IPS DF 6.9 (cell line): ENCODE measurements at places on chromosomes 12 and 14.

GRCh38 chr12:104764225-104765091, 193.6 kb downstream of the SLC41A2 start:
- DNase-seq, result no peak

DNA sequence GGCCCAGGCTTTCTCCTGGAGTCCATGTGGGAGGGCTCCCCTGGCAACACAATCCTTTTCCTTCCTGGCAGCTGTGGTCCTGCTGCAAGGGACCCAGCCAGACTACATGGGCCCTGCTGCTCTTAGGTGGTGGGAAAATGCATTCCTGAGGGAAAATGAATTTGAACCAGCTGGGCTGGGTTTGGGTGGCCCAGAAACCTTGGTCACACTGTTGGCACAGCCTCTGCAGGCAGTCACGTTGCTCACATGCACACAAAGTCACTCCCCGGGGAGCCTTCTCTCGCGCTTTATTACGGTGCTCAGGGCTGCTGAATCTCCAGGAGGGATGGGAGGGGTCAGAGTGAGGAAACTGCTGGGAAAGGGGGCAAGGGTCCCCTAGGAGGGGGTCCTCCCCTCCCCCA, 17.2 kb downstream of the PLEKHG3 start:
- no peak for DNase-seq

GRCh38 chr12:11729439-11730150, 80.1 kb downstream of the ETV6 start:
- DNase-seq, result no peak

DNA sequence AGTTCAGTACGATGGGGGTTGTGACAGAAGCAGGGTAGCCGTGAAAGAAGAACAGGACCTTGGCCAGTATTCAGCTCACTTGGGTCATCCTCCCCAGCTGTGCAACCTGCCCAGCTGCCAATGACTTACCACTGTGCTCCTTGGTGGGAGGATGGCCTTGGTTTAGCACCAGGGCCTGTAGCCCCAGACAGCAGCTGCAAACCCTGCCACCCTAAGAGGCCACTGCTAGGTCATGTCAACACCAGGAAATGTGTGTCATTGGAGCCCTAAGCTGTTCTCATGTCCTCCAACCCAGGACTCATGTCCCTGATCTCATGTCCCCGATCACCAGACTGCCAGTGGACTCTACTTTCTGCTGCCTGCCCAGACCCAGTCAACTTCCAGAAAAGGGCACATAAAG, 3.0 kb upstream of the CRACR2A start:
- no peak for DNase-seq

DNA sequence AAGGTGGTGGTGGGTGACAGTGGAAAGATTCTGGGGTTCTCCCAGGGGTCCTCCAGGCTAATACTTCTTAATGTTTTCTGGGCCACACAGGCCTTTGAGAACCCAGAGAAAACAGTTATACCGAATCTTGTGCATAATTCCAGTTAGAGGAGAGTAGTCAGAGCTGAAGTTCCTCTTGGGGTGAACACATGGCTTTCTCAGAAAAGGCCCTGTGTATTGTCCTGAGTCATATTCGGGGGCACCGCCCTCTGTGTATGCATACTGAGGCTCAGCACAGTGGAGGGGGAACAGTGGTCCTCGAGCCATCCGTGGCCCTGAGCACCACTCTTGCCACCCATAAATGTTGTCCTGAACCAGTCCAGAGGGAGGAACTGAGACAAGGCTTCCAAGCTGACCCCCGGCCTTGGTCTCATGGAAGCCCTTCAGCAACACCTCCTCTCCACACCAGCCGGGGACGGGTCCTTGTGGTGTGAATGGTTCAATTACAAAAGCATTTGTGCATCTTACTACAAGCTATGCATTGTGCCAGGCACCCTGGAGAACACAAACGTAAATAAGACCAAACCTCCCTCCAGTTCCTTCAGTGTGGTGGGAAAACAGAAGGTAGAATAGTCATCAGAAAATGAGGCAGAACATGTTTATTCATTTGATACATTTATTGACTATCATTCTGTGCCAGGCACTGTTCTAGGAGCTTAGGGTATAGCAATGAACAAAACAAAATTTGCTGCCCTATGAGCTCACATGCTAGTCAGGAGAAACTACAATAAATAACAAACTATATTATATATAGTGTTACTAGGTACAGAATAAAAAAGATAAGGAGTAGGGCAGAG, 9.9 kb downstream of the DHRS2 start:
- no peak for DNase-seq

DNA sequence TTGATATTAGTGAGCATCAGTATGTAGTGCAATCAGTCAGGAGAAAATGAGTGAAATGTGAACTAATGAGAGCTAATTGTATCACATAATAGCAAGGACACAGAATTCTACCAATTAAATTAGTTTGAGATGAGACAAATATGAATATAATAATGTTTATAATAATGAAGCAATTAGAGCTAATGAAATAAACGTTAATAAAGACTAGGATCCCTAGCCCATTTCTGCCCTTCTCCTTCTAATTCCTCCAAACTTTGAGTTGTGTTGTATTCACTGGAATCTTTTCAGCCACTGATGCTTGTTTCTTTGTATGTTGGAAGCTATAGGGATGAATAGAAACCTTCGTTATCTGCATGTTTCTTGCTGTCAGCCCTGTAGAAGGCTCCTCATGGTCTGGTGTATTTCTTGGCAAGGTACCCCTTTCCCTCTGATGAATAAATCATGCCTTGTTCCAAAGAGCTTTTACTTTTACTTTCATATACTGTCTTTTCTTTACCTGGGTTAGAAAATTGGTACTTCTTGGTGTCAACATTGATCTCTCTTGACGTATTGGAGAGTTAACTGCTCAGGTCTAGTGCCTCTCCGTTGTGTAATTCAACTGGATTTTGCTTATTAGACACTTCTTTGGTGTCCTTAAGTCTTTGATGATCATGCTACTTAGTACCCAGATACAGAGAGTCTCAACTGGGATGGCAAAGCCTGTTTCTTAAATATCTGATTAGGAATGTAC, 154.8 kb downstream of the PTCSC3 start:
- DNase-seq, result no peak

DNA sequence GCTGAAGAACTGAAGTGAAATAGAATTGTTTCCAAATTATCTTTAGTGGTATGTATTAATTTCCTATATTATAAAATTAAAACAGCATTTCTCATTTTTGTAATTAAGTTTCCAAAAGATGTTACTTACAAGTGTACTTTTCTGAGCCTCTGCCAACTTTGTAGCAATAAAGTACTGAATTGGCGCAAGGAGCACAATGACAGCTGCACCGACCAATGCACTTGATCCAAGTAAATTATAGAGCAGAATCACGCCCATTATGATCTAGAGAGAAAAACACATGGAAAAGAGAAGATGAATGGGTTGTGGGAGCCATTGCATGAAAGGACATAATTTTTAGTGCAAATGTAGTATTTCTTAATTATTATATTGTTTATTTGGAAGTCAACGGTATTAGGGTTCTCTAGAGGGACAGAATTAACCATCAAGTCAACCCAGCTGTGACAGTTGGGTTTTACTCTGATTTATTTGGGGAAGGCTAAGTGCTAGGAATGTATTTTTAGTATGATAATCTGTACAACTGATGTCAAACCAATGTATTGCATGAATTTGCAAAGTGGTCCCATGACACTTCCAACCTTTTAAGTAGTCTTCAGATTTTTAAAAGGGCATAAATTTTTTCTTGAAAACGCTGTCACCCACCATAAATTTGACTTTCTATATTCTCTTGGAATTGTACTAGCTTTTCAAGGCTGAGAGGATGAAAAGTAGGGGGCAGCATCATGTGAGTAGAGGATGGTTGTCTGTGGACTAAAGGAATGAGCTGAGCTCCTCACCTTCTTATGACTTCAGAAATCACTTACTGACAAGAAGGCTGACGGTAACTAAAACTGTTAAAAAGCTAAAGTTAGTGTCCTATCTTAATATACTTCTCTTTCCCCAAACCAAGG, 33.0 kb downstream of the ABCC9 start:
- DNase-seq, result no peak

DNA sequence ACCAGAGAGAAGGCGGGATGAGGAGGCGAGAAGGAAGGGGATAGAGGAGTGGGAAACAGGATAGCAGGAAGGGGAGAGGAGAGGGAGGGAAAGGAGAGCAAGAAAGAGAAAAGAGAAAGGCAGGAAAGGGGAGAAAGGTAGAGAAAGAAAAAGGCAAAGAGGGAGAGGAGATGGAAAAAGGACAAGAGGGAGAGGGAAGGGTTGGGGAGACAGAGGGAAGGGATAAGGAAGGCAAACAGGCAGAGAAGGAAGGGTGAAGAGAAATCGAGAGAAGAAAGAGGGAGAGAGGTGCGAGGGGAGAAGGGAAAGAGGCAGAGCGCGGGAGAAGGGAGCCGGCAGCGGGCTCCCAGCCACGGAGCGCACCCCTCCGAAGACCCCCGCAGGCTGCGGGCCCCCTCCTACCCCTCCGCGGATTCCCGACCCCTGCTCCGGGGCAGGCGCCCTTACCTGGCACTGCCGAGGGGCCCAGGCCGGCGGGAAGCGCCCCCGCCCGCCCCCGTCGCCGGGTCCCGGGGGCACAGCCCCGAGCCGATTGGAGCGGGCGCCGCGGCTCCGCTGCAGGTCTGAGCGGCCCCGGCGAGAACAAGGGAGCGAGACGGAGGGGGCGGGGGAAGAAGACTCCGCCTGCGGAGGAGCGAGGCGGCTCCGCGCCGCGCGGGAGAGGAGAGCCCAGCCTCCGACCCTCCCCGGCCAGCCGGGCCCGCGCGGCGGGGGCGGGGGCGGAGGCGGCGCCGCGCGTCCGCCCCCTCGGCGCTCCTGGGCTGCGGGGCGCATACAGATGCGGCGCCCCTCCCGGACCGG, at the start of gene CDH24:
TSS of gene CDH24 (minus strand) at position 565 of the 801 bp plus-strand sequence. CDS start 1,787 bp downstream, outside the sequence.
- no peak for DNase-seq

DNA sequence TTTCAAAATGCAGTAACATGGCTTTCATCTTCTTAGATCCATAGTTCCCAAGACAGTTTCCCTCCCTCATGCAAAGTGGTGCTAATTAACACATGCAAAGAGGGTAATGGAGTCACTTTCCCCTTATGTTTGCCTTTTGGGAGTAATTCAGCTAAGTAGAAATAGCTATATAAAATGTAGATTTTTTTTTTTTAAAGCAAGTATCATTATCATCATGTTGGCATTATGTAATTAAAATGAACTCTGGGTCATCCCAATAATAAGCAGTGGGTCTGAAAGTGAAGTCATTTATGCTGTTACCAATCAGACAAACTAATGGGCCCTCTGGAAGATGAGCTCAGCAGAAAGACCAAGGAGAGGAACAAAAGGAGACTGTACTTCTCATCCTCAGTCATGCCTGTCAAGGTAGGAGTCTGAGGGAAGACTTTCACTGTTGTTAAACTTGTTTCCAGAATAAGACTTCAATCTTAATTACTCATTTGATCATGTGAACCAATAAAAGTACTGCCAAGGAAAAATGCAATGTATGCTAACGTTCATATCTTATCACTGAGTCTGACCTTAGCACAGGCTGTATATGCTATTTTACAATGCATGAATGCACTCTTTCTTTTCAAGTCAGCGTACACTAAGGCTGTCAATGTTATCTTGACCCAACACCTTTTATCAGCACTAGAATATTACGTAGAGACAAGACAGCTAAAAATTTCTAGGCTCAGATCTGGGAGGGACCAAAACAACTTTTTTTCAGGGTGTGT, 26.8 kb downstream of the AREL1 start:
- DNase-seq, result no peak

DNA sequence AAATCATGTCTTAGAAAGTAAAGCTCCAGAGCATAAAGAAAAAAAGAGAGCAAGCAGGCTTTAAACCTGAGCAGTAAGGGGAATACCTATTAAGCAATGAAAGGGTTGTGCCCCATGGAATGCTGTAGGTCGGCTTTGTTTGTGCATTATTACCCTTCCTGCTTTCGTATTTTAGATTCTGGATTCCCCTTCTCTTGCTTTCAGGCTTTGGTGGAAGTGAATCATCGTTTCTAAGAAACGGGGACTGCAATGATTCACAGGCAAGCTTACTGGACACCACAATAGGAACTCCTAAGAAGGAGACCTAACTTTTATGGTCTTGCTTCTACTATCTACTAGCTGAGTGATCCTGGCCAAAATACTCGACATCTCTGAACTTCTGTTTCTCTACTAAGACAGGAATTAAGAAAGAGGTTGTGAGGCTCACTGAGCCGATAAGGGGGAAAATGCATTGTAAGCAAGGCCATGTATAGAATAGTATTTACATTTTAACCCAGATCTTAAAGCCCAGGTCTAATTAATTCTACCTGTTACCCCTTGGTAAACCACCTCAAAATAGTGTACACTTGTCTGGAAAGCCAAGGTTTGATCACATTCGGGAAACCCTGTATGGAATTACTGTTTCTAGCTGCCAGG, 1.2 kb upstream of the BMAL2 start:
- no peak for DNase-seq

- DNase-seq, result no peak
Measured at GRCh38 chr12:98582093-98582492, 11.4 kb upstream of the SLC25A3 start.

- no peak for DNase-seq
Measured at GRCh38 chr14:90791486-90791885, 24.7 kb downstream of the TTC7B start.

GRCh38 chr12:71804505-71804904, 35.1 kb upstream of the TBC1D15 start:
- DNase-seq, result peak; percentile 33

DNA sequence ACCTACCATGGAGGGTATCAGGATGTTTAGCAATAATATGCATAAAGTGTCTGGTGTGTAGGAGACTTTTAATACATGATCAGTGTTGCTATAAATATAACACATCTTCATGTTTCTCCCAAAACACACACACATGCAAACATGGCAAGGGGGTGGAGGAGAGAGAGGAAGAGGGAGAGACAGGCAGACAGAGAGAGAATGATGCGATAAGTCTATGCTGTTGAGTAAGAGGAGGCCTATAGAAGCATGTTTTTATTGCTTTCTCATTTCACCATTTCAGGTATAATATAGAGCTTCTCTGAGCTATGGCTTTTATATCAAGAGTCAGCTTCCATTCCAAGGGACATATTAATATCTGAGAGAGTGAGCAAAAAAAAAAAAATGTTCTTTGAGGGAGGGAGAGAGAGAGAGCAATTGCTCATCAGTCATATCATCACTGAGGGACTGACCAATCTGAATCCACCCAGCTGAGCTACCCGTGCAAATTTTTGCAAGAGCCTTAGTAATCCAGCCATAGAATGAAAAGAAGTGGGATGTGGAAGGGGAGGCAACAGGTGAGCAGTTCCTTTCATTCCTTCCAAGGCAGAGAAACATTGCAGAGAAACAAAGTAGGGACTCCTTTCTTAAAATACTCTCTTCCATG, 54.8 kb upstream of the RASSF8 start:
- no peak for DNase-seq

DNA sequence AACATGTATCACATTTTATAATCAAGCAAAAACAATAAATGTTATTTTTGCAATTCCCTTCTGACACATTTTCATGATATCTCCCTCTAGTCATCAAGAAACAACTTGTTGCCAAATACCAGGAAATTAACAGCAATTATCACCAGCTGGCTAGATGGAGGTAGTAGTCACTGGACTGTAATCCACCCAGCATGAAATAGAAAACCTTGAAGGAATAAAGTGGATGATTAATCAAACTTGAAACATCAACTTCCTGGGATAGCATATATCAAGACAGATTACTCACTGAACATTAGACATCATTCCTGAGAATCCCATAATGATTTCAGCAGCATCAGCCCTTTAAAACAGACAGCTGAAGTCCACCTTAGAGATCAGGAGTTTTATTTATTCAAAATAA, 259.0 kb downstream of the CCDC59 start:
- DNase-seq, result no peak

- DNase-seq, result no peak
Measured at GRCh38 chr12:54136844-54137580, 51.8 kb downstream of the SMUG1 start.

GRCh38 chr12:45732936-45733335, 3.4 kb downstream of the ARID2 start:
- no peak for DNase-seq
